ENCODE measurements at places on chromosomes 12 and 14. TPM values are rescaled to one million over a fixed set of nuclear protein-coding genes. Genes with fewer than 3 reads are reported as not detected.

RTN1 gene
- 2.9 TPM for total RNA-seq

KRT7 gene
- total RNA-seq, result 6.5 TPM

MORN3 gene
- 0.17 TPM for total RNA-seq

GRCh38 chr12:58841058-58841798 is 79.1 kb downstream of the LRIG3 start:
- no peak for DNase-seq

GRCh38 chr12:107731366-107731765 is 29.6 kb downstream of the PRDM4 start:
- no peak for DNase-seq

- DNase-seq, result no peak
These were observed 115.6 kb upstream of the METAP2 start for GRCh38 chr12:95358111-95359083.

DNA sequence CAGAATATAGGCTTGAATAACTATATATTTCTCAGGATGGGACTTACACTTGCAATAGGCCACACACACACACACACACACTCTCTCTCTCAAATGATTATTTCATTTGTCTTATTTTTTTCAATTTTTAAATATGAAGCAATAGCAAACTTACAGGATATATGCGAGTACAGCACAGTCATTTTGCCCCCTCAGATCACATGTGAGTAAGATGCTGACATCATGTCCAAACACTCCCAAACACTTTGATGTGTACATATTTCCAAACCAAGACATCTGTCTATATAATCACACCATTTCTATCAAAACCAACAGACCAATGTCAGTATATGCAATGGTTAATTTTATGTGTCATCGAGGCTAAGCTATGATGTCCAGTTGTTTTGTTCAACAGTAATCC is 1535.9 kb upstream of the FLRT2 start:
- no peak for DNase-seq

- DNase-seq, result no peak
These were observed 1196.9 kb downstream of the VRK1 start for GRCh38 chr14:97994020-97994531.

- DNase-seq, result no peak
These were observed 36.0 kb downstream of the SYNDIG1L start for GRCh38 chr14:74389980-74390379.
